ENCODE measurements at places on chromosomes 5 and 9.

DNA sequence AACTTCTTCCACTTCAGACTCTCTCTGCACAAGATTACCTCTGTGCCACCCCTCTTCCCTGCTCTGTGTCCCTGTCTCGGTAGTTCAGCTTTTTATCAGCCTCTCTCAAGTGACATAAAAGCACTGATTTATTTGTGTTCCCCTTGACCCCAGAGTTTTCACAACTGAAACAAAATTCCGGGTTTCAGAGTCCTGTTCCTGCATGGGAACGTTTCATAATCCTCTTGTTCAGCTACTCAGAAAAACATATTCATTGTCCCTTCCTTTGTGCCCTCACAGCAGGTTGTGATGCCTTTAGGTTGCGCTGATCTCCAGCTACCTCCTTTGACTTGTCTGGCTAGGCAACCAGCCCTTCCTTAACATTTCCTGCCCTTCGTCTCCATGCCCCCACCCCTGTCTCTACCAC lies 13.7 kb upstream of the ITGA1 start:
- no peak for DNase-seq

DNA sequence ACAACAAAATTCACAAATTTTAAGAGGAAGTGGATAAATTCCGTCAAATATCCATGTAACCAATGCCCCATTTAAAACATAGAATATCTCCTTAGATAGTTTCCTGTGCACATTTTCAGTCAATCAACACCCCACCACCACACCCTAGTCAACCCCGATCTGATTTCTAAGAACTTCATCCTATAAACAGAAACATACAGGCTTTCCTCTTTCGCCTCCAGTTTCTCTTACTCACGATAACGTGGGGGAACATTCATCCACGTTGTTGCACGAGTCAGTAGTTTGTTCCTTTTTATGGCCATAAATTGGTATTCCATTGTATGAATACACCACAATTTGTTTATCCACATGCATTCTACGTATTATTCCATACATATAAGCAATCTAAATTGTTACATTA lies 35.6 kb upstream of the TRIO start:
- no peak for DNase-seq

DNA sequence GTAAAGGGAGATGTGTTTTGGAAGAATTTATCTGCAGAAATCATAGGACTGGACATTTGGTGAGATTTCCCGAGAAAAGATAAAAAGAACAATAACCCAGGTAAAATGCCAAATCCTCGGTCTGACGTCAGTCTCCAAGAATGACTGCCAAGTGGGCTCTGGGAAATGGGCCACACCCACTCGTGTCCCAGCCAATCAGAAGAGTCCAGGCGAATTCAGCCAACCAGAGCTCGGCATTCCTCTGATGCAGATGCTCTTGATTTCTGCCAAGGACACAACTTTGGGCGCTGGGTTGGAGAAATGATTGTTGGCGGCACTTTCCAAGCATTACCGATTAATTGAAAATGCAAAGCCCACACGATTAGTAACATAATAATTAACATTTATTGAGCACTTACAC lies 73.3 kb downstream of the FGF18 start:
- DNase-seq, result no peak

- no peak for DNase-seq
Observed at GRCh38 chr5:159838551-159839222, 77.6 kb upstream of the ADRA1B start.

DNA sequence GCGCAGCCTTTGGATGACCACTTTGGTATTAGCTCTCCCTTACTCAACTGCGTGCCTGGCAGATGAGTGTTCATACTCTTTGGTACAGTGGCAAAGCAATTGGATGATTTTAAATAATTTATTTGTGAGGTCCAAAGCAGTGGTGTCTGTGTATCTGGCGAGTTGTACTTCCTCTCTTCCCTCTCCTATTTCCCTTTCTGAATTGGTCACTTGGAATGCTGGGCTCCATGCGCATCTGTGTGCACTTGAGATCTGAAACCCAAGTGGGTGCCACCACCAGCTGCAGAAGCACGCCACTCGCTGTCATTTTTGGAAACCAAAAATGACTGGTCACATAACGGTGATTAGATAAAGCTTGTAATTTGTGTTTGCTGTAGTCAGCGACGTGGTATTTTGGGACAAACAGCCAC lies 386.0 kb upstream of the KLF4 start:
- DNase-seq, result no peak

DNA sequence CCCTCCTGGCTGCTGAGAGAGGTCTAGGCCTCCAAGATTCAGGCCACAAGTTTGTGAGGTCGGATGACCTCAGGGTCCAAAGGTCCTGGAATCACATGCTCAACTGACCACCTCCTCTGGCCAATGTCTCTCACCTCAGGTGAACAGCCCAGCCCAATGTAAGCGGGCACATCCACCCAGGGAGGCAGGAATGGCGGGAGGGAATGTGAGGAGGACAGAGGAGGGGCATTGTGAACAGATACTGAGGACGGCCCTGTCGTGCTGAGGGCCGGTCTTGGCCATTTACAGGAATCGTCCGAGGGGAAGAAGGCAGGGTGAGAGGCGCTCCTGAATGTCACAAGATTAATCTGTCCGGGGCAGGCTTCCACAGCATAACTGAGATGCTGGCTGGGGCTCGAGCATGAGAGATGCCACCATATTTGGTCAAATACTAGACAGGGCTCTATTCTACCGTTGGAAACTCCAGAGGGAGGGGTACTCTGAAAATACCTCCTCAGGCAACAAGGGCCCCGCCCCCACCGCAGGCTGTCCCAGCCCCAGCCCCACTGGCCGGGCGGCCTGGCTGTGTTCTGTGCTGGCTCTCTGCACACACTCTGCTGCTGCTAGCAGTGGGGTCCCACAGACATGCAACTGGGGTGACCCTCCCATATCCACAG lies 1.5 kb upstream of the IL17B start:
- DNase-seq, result no peak

DNA sequence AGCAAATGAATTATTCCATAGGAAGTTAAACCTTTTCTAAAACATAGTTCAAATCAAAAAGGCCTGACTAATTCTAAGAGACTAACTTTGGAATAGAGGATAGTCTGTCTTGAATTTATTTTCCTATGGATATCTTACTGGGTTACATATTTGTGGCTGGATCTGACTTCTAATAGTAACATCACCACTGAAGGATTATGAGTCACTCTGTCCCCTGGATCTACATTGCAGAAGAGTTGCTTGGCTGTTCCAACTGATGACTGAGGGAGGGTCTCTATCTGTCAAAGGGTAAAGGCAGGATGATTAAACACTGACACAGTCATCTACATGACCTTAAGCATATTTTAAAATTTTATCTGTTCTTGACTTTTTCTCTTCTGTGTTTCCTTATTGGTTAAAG lies 119.6 kb upstream of the FST start:
- no peak for DNase-seq

- DNase-seq, result no peak
Observed at GRCh38 chr9:113649054-113649453, 185.5 kb downstream of the RGS3 start.

- DNase-seq, result no peak
Observed at GRCh38 chr5:102453716-102454115, 45.1 kb downstream of the SLCO6A1 start.

- peak; percentile 16 for DNase-seq
Observed at GRCh38 chr9:124285903-124286291, 28.1 kb downstream of the NEK6 start.

DNA sequence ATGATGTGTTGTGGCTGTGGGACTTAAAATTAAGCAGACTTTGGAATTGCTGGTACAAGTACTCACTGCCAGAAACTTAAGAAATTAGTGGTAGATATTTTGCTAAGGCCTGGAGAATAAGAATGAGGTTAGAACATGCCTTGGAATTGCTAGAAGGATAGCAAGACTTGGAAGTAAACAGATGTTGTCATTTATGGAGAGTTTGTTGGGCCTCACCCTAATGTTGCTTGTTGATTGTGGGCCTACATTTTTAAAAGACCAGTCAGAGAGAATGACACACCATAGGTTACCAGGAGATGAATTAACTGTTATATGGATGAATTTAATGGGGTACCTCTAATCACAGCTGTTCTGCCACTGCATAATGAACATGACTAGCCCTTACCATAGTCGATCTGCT lies 120.1 kb upstream of the GAS1 start:
- no peak for DNase-seq

DNA sequence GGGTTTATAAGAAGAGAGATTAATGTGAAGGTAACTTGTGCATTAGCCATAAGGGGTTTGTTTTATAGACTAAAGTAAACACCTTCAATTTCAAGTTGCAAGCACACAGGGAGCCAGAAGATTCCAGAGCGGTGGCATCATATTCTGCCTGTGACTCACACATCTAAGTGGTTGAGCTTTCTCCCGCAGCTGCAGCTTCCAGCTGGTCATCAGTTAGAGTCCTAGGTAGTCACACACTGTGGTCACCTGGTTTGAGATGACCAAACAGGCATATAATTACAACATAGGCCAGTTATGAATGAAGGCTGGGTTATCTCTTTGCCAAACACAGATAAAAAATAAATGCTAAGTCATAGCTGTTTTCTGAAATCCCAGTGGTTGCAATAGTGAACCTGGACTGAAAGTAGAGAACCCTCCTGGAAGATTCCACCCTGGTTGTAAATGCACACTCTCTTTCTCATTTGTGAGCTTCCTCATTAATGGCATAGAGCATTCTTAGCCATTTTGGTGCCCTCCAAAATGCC lies 171.3 kb downstream of the GDNF start:
- no peak for DNase-seq

- no peak for DNase-seq
Observed at GRCh38 chr9:88833946-88834345, 157.3 kb upstream of the S1PR3 start.

GRCh38 chr5:66923922-66924321 lies 272.7 kb downstream of the CD180 start:
- DNase-seq, result no peak

DNA sequence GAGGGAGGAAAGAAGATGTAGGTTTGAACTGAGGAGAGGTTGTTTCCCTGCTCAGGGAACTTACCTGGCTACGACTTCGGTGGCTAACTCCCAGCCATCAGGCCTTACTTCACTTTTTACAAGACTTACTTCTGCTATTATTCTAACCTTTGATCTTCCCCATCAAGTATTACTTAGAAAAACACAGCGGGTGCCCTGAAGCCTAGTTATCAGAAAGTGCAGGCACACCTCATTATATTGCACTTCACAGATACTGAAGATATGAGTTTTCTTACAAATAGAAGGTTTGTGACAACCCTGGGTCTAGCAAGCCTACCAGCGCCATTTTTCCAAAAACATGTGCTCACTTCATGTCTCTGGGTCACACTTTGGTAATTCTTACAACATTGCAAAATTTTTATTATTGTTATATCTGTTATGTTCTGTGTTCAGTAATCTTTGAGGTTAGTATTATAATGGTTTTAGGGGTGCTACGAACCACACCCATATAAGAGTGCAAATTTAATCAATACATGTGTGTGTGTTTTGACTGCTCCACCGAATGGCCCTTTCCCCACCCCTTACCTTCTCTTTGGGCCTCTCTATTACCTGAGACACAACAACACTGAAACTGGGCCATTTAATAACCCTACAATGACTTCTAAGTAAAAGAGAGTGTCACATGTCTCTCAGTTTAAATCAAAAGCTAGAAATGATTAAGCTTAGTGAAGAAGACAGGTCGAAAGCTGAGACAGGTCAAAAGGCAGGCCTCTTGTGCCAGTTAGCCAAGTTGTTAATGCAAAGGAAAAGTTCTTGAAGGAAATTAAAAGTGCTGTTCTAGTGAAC lies 2102.7 kb upstream of the WWC1 start:
- DNase-seq, result no peak

GRCh38 chr5:111983459-111983858 lies 226.5 kb upstream of the NREP start:
- no peak for DNase-seq

- DNase-seq, result no peak
Observed at GRCh38 chr5:130868186-130868840, 296.7 kb downstream of the HINT1 start.

DNA sequence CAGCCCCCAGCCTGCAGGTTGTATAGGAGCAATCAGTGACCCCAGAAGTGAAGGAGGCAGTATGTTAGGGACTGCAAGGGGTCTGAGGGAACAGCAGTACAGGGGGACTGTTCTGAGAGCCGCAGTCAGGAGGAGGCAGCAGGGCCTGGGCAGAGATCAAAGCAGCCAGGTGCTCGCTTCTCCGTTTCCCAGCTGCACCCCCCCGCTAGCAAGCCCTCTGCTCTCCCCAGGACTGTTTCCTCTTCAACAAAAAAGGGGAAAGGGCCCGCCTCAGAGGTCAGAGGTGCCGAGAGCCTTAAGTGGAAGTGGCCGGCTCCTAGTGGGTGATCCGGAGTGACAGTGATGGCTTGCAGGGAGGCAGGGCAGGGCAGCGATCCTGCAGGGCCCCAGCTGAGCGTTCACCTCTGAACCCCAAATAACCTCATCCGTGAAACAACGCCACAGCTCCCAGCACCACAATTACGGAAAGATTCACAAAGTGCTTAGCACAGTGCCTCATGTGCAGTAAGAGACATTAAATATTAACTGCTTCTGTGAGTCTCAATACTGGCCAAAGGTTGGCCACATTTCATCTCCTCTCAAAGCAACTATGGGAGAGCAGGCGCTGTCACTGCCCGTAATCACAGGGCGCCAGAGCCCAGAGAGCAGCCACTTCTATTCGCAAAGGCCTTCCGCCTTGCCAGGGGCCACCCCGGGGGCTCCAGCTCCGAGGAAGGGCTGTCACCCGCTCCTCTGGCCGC lies 8.0 kb downstream of the CLPTM1L start:
- no peak for DNase-seq

GRCh38 chr5:148583421-148583965 lies 70.8 kb downstream of the HTR4 start:
- no peak for DNase-seq

DNA sequence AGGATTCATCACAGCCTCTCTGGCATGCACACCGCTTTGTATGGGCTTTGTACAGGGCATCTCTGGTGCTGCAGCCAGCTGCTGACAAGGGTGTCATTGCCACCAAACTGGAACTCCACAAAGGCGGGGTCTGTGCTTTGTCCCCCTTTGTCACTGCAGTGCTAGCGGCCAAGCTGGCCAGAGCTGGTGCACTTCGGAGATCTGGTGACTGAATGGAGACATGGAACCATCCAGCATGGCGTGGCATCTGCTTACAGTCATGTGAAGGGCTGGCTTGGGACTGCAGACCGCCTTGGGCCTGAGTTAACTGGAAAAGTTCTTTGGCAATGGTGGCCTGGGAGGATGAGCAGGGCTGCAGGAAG lies 18.7 kb upstream of the COL5A1 start:
- DNase-seq, result no peak

GRCh38 chr5:95375591-95375990 lies 15.6 kb upstream of the FAM81B start:
- no peak for DNase-seq

DNA sequence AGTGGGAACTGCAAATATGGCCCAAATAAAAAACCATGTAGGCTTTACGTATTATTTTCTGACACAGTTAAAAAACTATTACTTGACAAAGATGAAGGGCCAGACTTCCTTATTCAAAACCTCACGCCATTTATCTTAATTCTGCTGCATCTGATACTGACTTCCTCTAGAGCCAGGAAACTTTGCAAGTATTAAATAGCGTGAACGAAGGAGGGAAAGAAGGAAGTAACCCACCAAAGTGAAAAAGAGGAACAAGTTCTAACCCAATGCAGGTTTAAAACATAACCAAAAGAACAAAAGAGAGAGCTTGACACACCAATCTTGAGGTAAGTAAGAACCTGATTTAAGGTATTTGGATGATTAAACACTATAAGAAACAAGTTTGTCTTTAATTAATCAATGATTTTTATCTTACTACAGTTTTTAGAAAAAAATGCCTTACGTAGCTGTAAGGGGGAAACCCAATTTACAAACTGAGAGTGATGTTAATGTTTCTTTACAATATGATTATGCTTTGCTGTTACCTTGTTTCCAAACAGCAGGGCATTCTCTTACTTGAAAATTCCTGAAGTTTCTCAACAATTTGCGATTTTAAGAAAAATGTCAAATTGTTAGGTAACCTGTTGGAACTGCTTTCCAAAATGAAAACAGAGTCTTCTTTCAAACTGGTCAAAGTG lies at the start of gene GAPT:
Gene GAPT (plus strand): TSS at position 220 of the 677 bp plus-strand sequence. CDS start 3,102 bp downstream, outside the sequence.
- no peak for DNase-seq
